DMS153 (cell line): ENCODE measurements at places on chromosomes 6 and 20.

- no peak for DNase-seq
These were observed 22.4 kb downstream of the DLL1 start for GRCh38 chr6:170268216-170269129.

GRCh38 chr6:52393780-52394179 lies 26.4 kb upstream of the EFHC1 start:
- no peak for DNase-seq

GRCh38 chr20:16462711-16463110 lies 110.5 kb downstream of the KIF16B start:
- DNase-seq: no peak

- no peak for DNase-seq
These were observed 174.2 kb upstream of the HDAC2 start for GRCh38 chr6:114144887-114145851.

DNA sequence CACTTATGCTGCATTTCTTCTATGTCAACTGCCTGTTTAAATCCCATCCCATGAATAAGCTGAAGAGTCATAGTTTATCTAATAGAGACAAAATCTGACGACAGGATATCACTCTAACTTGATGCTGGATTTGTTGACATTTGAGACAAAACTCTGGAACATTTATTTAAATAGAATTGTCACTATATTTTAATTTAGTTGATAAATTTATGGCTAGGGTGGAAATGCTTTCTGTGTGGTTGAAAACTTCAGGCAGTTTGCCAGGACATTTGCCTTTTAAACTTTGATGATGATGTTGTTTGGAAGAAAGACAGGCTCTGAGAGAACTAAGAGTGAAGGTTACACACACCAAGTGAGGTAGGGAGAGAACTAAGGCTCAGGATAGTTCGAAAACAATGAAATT lies 68.1 kb downstream of the GJA1 start:
- no peak for DNase-seq

DNA sequence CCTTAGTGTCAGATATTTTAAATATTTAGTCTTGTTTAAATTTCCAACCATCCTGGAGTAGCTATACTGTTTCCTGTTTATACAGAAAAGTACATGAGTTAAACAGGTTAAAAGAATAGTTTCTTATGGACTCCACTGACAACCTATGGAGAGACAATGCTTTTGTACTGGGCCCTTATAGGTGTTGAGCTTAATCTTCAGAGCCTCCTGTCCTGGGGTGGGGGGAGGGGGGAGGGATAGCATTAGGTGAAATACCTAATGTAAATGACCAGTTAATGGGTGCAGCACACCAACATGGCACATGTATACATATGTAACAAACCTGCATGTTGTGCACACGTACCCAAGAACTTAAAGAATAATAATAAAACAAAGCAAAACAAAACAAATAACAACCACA lies 322.9 kb downstream of the GRIK2 start:
- no peak for DNase-seq

DNA sequence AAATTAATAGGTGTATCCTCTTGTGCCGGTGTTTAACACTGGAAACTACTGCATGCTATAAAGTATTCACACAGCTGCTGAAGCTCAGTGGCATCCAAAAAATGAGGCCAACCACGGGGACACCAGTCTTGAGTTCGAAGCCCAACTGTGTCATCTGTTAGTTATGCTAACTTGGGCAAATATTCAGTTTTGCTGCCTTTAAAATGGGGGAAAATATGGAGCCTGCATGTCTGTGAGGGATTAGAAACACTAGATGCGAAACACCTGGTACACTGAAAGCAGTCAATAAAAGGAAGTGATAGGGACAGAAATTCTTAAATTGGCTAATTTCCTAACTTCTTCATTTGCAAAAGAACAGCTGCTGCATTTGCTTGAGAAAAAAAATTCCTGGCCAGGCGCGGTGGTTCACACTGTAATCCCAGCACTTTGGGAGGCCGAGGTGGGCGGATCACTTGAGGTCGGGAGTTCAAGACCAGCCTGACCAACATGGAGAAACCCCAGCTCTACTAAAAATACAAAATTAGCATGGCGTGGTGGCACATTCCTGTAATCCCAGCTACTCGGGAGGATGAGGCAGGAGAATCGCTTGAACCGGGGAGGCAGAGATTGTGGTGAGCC lies 36.6 kb upstream of the MLIP start:
- no peak for DNase-seq

DNA sequence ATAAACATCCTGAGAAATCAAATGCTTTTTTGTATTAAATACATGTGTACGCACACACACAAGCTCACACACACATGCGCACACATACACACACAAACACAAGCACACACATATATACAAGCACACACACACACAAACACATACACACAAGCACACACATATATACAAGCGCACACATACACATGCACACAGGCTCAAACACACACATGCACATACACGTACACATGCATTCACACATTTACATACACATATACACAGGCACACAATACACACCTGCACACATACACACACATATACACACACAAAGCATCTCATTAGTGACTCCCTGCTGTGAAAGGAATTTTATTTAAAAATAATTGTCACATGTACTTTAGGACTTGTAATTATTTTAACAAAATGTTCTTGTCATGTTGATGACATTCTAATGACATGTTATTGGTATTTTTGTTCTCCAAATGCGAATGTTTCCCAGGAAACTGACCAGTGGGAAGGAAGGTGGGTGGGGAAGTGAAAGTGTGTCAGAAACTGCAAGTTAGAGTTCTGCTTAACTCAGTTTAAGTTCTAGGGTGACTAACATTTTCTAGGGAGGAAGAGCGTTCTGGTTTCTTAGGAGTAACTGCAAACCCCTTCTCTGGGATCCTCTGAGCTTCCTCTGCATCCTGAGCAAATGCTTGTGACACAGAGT lies 113.9 kb upstream of the ZNF217 start:
- no peak for DNase-seq

- no peak for DNase-seq
These were observed 31.2 kb upstream of the HBS1L start for GRCh38 chr6:135085700-135086413.

GRCh38 chr20:58432186-58432954 lies 43.3 kb downstream of the VAPB start:
- no peak for DNase-seq

DNA sequence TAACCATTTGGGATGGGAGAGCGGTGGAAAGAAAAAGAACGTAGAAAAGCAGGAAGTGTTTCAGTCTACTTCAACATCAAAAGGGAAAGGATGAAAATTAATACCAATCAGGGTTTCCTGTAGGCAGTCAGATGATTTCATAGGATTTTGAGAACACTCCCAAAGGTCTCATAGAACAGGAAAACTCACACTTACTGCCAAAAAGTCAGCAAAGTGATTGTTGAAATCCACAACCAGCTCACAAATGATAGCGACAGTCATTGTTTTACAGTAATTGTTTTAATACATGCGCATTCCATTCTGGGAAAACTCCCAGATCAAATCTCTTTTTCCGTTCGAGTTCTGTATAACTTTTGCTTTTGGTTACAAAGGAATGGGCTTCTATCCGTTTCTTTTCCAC lies 5.3 kb upstream of the CNKSR3 start:
- no peak for DNase-seq
